RPMI8226 (cell line): ENCODE measurements at places on chromosomes 12 and 14.

DNA sequence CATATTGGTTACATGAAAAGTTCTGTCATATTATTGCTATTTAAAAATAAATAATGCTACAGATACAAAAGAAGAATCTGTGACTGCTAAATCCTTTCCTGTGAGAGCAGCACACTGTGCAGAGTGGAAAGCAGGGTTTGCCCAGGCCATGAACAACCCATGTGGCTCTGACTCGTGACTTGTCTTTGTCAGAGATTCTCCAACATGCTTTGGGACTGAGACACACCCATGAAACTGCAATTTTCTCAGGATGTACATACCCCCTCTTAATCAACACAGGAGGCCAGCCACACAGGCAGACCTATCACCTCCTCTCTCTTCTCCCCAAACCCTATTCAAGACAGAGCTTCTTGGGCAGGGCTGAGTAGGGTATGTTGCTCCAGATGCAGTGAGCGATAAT, 96.8 kb upstream of the NTF3 start:
- no peak for DNase-seq

DNA sequence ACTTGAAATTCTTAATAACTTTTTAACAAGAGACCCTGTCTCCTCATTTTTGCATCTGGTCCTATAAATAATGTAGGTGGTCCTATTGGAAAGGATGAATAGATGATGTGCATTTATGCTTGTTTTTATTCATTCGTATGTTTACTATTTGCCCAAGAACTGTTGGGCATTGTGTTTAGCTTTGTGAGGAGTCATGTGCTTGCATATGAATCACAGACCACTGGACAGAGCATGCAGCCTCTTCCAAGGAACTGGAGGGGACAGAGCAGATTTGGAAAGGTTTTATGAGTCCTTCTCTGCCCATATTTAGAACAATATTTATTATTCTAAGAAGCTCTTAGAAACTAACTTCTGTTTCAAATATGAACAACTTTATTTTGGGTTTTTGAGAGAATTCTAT, 414.0 kb downstream of the SOX5 start:
- DNase-seq: no peak

DNA sequence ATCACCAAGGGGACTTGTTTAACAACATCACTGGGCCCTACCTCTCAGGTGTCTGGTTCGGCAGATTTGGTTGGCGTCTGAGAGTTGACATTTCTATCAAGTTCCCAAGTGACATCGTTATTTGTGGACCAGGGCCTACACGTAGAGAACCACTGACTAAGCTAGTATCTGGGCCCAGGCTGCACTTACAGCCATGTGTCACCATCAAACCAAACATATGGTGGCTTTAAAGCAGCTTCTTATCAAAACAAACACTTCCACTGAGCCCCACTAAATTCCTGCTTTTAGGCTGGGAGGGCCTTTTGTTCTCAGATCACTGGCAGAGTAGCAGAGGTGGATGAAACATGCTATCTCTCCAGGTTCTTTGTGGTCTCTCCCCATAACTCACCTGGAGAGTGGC, 220.5 kb downstream of the PELI2 start:
- DNase-seq: no peak

DNA sequence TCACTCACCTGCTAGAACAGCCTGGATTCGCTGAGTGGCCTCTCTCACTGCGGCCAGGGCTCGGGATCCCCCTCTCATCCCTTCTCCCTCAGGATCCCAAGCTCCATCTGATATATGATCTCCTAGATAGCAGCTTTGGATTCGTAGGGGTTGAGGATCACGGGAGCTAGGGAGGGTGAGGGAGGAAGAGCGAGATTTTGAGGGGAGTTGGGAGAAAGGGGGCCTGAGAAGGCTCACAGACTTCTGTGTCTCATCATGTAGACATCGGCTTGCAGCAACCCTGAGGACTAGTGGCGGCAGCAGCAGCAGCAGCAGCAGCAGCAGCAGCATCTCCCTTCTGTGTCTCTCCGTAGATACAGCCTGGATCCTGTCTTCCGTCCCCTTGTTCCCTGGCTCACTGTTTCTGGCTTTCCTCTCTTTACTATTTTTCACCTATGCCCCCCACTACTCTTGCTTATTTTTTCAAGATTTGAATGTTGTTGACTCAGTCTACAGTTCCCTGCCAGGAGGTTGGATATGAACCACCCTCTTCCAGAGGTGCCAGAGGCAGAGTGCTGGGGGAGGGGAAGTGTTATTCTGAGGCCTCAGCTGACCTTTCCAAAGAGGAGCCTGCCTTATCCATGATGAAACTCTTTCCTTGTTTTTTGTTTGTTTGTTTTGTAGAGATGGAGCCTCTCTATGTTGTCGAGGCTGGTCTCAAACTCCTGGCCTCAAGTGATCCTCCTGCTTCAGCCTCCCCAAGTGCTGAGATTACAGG, at the start of gene CIROP:
TSS of gene CIROP (minus strand) at position 399 of the 757 bp plus-strand sequence. CDS start at position 330, 69 bp downstream.
- no peak for DNase-seq

- peak; percentile 75 for DNase-seq
Observed at GRCh38 chr12:27143256-27144069, 61.1 kb upstream of the C12orf71 start.

DNA sequence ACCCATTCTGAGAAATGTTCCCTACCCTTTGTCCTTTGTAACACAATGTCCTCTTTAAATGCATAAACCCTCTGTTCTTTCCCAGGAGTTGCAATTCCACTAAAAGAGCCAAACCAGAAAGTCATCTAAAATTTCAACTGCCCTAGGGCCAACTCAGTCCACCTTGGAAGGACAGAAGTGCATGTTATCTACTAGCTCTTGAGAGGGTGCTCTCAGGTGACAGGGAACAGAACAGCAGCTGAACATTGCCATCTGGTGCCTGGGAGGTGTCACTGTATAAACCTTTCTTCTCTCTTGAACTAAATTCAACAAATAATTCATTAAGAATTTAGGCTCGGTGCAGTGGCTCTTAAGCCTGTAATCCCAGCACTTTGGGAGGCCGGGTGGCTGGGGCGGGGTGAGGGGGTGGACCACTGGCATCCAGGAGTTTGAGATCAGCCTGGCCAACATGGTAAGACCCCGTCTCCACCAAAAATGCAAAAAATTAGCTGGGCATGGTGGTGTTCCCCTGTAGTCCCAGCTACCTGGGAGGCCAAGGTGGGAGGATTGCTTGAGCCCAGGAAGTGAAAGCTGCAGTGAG, 10.3 kb upstream of the FERMT2 start:
- peak; percentile 27 for DNase-seq

DNA sequence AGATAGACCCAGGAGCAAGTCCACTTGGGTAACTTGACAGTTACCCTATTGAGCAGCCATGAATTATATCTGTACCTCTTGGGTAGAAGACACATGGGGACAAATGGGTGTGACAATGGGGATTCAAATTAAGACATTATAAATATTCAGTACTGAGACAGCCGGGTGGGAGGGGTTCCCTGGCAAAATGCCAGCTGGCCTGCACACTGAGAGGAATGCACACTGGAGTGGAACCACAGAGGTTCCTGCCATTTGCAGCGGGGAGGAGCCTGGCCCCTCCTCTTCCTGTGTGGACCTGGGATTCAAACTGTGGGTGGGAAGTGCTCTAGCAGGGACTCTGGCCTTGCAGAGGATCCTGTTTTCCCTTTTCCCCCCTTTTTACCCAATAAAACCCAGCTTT, 118.7 kb upstream of the CDKN3 start:
- DNase-seq: peak; percentile 4

DNA sequence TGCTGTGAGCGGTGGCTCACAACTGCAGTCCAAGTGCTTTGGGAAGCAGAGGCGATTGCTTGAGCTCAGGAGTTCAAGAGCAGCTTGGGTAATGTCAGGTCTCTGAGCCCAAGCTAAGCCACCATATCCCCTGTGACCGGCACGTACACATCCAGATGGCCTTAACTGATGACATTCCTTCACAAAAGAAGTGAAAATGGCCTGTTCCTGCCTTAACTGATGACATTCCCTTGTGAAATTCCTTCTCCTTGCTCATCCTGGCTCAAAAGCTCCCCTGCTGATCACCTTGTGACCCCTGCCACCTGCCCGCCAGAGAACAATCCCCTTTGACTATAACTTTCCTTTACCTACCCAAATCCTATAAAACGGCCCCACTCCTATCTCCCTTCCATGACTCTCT, 48.6 kb downstream of the SLC25A47 start:
- no peak for DNase-seq

GRCh38 chr12:90514325-90514724, 440.7 kb downstream of the CCER1 start:
- no peak for DNase-seq

DNA sequence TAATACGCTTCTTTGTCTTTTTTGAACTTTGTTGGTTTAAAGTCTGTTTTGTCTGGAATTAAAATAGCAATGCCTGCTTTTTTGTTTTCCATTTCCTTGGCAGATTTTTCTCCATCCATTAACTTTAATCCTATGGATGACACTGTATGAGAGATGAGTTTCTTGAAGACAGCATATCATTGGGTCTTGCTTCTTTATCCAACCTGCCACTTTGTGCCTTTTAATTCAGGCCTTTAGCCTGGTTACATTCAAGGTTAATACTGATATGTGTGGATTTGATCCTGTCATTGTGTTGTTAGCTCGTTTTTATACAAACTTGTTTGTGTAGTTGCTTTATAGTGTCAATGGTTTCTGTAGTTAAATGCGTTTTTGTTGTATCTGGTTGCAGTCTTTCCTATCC, 168.0 kb downstream of the NTS start:
- DNase-seq: no peak

DNA sequence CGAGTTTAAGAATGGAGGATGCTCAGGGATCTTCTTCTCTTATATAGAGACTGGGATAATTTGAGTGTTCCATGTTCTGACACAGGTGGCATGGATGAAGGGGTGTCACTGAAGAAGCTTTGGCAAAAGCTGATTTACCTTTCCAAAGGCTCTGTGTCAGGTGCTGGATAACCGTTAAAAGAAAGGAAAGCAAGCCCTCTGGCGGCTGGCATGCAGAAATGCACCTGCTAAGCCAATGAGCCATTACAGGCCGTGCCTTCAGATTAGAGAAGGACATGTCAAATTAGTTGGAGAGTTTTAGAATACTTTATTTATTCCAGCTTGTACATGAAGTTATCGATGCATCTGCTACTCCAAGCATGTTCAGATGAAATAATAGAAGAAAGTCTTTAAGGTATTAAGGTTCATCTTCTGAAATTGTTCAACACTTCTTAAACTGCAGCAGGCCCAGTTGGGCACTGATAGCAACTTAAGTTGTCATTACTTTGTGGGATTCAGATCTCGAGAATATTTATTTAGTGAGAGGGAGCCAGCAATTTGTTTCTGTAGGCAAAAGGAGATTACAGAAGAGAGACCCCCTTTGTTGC, 678.2 kb downstream of the NRXN3 start:
- peak; percentile 50 for DNase-seq

GRCh38 chr12:91926848-91927247, 218.8 kb downstream of the BTG1 start:
- DNase-seq: no peak

GRCh38 chr12:123367511-123367910, 2.9 kb upstream of the SBNO1 start:
- no peak for DNase-seq

DNA sequence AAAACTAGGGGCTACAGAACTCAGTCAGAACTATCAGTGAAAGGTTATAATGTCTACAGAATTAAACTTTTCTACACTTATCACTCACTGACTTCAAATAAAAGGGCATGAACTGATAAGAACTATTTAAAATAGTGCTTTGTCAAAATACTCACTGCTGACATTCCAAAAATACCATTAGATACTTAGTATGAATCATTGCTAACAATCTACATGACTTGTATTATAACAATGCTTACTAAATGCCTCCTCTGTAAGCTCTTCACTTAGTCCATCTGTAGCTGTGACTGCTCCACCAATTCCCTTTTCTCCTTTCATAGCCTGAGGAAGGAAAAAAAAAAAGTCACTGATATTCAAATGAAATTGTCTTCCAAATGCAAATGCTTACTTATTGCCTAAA, 17.0 kb downstream of the NFYB start:
- DNase-seq: no peak

DNA sequence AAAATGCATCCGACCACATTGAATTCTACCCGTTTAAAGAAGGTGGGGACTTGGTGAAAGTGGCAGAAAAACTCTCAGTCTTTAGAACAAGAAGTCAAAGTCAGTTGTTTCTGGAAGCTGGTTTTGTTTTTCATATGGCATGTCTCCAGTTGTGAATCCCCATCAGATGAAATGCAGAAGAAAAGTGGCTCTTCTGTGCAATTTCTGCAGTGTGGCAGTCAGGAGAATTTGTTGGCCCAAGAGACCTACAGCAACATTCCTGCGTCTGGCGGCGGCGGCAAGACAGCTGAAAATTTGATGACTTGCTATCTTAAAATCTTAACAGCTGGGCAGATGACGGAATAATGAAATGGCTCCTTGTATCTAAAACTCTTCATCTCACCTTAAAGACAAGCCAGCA, 201.5 kb downstream of the FOXN3 start:
- no peak for DNase-seq

- DNase-seq: no peak
Observed at GRCh38 chr12:89029961-89030360, 322.3 kb downstream of the DUSP6 start.

- no peak for DNase-seq
Observed at GRCh38 chr14:83709116-83709515, 1820.8 kb upstream of the FLRT2 start.

DNA sequence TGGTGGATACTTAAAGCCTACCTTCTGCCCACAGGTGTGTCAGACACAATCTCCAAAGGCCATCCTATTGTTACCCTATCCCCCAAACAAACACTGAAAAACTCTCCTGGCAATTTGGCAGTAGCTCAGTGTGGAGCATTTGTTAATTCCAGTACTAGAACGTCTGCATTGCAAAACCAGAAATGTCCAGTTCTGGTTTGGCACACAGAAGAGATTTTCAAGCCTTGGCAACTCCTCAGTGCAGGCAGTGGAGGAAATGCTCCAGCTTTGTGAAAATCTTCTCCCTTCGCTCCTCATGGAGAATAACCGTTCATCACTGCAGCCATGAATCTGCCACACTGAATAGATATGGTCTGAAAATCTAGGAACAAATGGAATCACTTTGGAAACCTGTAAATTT, 5.3 kb upstream of the SOCS2 start:
- no peak for DNase-seq

- DNase-seq: no peak
Observed at GRCh38 chr12:52322069-52322468, 871 bp upstream of the KRT83 start.

GRCh38 chr12:122721057-122721545, 4.5 kb upstream of the HCAR3 start:
- no peak for DNase-seq

- no peak for DNase-seq
Observed at GRCh38 chr12:130956456-130957303, 3.0 kb downstream of the ADGRD1 start.

- DNase-seq: peak; percentile 11
Observed at GRCh38 chr14:54564071-54564867, 2.7 kb upstream of the SAMD4A start.
